ENCODE measurements at places on chromosomes 11 and 22.

DNA sequence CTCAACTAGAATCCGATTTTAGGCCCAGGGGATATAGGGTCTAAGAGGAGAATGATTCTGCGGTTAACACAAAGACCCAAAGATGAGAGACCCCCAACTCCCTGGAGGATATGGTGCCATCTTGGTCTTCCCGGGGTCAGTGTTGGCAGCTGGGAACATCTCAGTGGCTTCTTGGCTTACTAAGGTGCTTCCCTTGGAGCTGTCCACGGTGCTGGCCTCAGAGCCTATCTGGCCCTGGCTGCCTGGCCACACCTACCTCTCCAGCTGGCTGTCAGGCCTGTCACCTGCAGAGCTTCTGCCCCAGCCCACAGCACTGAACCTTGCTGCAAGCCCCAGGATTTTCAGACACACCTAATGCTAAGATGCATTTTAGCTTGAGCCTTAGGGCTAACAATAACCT, 70.7 kb upstream of the THY1 start:
- DNase-seq, result no peak

- DNase-seq, result no peak
These were observed 1.4 kb downstream of the RIN1 start for GRCh38 chr11:66334605-66335442.

DNA sequence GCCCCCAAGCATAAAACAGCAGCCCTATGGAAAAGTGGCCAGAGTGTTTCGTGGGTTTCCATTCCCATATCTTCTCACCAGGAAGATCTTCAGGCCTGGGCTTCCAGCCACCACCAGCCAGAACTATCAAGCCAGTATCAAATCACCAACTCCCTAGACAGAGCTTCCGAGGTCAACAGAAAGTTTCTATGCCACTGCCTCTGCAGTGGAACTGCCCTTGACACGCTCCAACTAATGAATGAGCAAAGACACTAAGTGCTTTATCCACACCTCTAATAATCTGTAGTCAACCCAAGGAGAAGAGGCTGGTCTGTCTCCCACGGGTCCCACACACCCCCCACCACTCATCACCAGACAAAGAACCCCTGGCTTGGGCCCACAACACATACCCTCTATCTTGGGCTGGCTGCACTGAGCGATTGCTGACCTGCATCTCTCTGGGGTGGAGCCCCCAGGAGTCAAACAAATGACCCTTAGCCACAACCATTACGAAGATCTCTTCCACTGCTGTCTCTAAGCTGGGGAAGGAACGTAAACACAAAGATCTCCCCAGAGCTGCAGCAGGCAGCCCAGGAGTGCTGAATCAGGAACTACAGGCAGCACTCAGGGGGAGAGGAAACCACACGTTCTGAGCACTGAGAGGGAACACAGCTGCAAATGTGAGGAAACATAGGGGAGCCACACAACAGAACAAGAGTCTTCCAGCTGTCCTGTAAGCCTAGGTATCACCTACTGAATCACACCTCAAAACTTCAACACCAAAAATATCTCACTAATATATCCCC, 9.7 kb downstream of the OR5AN1 start:
- no peak for DNase-seq

DNA sequence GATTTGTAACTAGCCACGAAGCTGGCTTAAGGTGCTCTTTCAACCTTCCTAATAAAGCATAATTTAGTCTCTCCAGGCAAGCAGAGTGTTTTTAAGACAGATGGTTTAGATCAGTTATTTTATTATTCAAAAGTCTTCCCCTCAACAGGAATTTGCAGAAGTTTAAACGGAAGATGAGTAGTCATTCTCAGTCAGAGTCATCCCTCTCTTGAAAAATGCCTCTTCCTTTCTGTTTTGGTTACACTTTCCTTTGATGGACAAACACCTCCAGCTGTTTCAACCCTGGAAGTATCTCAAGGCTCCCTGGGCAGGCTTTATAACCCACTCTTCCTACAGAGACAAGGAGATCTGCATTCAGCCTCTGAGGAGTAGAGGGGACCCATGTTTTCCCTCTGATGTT, 60.3 kb upstream of the POU2AF2 start:
- DNase-seq, result no peak

DNA sequence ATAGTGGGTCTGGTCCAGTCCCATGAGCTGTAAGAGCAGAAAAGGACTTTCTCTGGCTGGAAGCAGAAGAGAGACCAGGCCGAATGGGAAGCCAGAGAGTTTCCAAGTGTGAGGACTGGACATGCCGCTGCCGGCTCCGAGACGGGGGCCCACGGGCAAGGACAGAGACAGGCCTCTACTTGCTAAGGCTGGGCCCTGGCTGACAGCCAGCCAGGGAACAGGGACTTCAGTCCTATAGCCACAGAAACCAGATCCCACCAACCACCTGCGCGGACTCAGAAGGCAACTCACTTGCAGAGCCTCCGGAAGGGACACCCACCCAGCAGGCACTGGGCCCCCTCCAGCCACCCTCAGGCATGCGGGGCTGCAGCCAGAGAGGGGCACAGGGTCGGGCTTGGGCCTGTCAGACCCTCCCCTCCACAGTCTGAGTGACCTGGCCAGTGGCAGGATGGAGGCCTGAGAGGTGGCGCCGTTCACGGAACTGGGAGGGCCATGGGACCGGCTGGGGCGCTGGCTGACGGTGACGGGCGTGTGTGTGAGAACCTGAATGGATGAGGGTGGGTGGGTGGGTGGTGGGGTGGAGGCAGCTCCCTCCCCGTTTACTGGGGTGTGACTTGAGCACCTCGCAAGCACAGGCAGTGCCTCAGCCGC, 47.8 kb upstream of the A4GALT start:
- no peak for DNase-seq

Measured in CD4-positive, alpha-beta T cell treated with Interleukin-17A for 1 hour (primary cell).